ENCODE measurements at places on chromosomes 4 and X.

DNA sequence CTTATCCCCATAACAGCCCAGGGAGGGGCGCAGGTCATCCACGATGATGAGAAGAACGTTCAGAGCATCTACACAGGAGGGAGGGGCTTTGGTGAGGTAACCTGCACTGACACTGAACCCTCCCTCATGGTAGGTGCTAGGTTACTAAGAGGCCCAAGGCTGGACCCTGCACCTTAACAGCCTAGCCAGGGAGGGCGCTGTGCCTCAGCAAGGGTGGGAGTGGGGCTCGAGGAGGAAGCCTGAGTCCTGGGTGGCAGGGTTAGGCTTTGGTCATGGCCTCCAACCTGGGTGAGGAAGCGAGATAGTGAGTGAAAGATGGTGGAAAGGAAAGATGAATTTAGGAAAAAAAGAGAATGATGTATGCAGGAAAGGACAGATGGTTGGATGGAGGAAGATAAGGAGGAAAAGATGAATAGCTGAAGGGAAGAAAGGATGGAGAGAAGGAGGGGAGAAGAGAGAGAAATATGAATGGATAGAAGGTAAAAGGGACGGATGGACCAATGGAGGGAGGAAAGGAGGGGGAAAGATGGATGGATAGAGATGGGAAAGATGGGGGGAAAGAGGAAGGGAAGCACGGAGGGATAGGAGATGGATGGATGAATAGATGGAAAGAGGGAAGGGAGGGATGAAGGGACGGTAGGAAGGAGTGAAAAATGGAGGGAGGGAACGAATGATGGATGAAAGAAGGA is 736 bp downstream of the IDS start:
- DNase-seq: no peak

DNA sequence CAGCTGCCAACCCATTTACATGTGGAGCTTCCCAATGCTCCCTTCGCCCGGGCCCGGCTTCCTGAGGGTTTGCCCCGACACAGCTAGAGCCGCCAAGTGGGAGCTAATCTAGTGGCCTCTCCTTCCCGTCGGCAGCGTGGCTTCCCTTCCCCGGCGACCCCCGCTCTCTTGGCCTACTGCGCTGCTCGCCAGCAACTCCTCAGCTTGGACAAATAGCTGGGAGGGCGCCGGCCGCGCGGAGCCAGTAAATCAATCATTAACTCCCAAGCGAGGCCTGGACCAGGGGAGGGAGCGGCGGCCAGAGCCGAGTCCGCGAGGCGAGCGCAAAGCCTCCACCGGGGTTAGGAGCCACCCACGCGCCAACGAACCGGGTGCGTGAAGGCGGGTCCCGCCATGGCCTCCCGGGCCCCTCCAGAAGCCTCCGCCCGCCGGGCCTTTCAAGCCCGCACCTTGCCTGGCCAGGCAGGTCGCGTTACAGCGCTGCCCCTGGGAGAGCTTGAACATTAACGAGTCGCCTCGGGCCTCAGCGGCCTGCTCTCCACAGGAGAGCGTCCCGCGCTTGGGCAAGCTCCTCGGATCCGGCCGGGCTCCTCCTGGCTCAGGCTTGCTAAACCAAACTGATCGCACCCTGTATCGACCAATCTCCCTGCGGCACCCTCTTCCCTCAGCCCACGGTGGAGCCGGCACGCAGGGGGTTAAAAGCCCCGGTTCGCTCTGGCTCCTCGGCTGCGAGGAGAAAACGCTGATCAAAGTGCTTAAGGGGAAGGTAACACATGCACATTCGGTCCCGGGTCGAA is 10.6 kb upstream of the BCOR start:
- DNase-seq: no peak

- DNase-seq: no peak
Measured at GRCh38 chrX:67587946-67588624, 44.3 kb downstream of the AR start.

GRCh38 chr4:41537292-41537890 is 566 bp upstream of the LIMCH1 start:
- DNase-seq: no peak

GRCh38 chrX:17549107-17549651 is 174.2 kb downstream of the NHS start:
- DNase-seq: no peak

- no peak for DNase-seq
Measured at GRCh38 chr4:165336743-165337142, 9.3 kb downstream of the MSMO1 start.

GRCh38 chr4:173910891-173911290 is 372.6 kb downstream of the FBXO8 start:
- DNase-seq: no peak

DNA sequence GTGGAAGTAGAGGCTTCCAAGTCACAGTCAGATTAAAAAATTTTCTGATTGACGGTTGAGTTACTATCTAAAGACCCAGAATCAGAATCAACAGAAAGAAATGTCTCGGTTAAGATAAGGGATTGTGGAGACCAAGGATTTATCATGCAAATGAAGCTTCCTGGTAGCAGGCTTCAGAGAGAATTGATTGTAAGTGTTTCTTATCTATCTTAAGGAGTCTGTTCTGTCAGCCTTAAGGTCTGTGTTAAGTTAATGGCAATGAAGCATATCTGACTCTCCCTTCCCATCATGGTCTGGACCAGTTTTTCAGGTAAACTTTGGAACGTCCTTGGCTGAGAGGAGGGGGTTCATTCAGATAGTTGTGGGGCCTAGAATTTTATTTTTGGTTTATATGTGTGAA is 780.2 kb downstream of the FAM133A start:
- DNase-seq: no peak

DNA sequence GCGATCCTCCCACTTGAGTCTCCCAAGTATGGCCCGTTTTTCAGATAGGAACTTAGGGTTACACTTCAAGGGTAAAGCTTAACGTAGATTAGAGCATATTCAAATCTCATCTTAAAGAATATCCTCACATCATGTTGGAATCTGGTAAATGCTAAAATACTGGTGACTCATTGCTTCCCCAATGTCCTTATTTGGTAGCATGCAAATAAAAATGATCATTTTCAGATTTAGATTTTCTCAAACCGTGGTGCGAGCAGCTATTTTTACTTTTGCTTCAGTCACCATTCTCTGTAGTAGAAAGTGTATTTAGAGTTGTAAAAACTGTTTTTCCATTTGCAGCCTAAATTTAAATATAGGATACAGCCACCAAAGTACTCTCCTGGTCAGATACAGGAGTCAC is 101.5 kb upstream of the MAML3 start:
- DNase-seq: no peak
